Transverse colon (tissue), 4 donors: ENCODE measurements at places on chromosomes 2 and 18. TPM values are rescaled to one million over a fixed set of nuclear protein-coding genes. Genes with fewer than 3 reads are reported as not detected.

DNA sequence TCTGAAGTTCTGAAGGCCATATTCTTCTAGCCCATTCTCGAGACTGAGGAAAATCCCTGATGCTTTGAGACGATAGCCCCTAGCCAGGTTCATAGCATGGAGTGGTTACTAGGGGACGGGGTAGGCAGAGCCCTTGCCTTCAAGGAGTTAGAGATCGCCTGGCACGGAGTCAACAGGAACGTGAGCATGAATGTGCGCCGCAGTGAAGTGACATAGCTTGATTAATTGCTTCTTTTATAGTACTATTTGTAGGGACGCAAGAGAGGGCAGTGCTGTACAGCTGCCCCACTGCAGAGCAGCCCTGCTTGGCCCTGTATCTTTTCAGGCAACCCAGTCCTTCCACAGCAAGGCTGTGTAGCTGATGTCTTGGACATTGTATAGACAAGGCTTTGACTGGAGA is 26.2 kb downstream of the HRH4 start:
- no peak overlapping the region for H3K4me3 ChIP-seq
- no peaks in the 10 kb centered on the region for H3K27me3 ChIP-seq
- no peak overlapping the region for H3K27ac ChIP-seq
- DNase-seq = no peak
- H3K4me1 ChIP-seq = no peaks in the 10 kb centered on the region

The HAAO gene
- 1.9 TPM for total RNA-seq

DNA sequence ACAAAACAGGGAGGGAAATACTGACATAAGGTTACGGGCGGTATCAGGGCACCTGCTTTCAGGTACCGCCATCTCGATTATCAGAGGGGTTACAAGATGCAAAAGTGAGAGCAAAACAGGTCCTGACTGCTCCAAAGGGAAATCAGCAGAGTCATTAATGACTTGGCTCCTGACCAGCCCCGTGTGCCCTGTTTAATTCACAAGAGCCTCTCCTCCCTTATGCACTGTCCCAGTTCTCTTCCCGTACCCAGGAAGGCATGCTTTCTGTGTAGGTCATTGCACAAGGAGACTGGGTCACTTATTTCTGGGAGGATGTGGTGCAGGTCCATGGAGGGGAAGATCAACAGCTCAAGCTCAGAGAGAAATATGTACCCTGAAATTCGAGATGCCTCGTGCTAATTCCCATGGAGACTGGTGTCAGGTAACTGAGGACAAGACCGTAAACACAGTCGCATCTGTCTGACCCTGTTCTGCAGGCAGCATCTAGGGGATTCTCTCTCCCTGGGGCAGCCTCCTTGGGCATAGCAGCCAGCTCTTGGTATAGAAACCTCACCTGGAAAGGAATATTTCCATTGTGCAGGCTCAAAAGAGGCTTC is 79.9 kb downstream of the HNRNPLL start:
- H3K4me1 ChIP-seq = no peaks in the 10 kb centered on the region
- H3K36me3 ChIP-seq = no peaks in the 10 kb centered on the region
- no peak overlapping the region for H3K27ac ChIP-seq
- peaks cover 3% of the 10 kb centered on the region for H3K27me3 ChIP-seq

The GBX2 gene
- not detected for total RNA-seq

- no peaks in the 10 kb centered on the region for H3K36me3 ChIP-seq
- H3K4me1 ChIP-seq = no peaks in the 10 kb centered on the region
- H3K4me3 ChIP-seq = peak overlapping the region; percentile 92
- peak overlapping the region; percentile 95 for H3K27ac ChIP-seq
Measured at GRCh38 chr2:196170213-196170605, 1.2 kb downstream of the STK17B start.

GRCh38 chr2:127321303-127321702 is 27.4 kb upstream of the ERCC3 start:
- no peaks in the 10 kb centered on the region for H3K4me1 ChIP-seq
- peaks cover 56% of the 10 kb centered on the region for H3K36me3 ChIP-seq
- no peak overlapping the region for H3K4me3 ChIP-seq
- no peak for DNase-seq
- H3K27me3 ChIP-seq = no peaks in the 10 kb centered on the region
- no peak overlapping the region for H3K27ac ChIP-seq

DNA sequence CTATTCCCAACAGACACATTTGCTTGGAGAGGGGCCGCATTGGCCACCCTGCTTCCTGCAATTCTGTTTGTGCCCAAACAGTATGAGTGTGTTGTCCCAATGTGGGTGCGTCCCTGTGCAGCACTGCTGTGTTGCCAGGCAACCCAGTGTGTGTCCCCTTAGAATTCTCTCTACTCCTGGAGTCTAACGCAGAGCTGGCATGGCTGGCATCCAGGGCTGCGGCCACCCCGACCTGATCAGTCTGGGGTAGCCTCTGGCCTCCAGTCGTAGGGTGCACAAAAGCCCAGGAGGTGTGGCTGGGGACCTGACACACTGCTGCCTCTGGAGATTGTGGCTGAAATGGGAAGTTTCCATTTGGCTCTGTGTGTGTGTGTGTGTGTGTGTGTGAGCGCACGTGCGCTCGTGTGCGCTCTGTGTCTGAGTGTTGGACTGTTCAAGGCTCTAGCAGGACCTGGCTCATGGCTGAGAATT is 48.0 kb downstream of the TEX44 start:
- H3K27ac ChIP-seq = peak overlapping the region; percentile 92
- no peaks in the 10 kb centered on the region for H3K36me3 ChIP-seq
- peak; percentile 63 for DNase-seq
- H3K4me3 ChIP-seq = no peak overlapping the region

- no peaks in the 10 kb centered on the region for H3K36me3 ChIP-seq
- no peak overlapping the region for H3K27ac ChIP-seq
- H3K4me3 ChIP-seq = no peak overlapping the region
Measured at GRCh38 chr2:237048595-237048994, 37.1 kb upstream of the COPS8 start.
